Effector CD4-positive, alpha-beta T cell (primary cell): ENCODE measurements at places on chromosomes 16 and 17.

DNA sequence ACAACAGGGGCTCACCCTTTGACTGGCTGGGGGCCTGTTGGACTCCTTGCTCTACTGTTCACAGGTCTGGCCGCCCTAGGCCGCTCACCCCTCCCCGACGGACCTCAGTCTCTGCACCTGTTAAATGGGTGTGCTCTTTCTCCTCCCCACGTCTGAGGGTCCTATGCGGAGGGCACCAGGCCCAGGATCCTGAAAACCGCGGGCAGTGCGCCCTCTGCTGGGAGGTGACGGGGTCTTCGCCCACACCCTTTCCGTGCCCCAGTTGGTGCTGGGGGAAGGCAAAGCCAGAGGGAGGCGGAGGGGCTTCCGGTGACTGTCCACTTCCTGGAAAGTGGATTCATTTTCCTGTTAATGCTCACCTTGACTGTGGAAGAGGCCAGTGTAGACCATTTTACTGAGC is 1010.9 kb downstream of the KCNJ18 start:
- no peak for DNase-seq

DNA sequence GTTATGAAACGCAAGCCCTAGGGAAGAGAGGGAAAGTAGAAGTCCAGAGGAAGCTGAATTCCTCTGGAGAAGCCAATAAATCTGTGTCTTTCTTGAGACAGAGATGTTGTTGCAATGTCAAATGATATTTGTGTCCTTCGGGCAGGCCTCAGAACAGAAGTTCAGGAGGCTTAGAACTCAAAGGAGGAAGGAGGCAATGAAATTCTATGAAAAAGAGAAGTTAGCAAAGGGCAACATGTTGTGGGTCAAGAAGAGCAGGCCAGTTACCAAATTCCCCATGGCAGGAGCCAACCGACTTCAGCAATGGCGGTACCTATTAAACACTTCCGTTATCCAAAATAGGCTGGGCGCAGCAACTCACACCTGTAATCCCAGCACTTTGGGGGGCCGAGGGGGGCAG is 109.0 kb upstream of the DHX40 start:
- no peak for DNase-seq

- peak; percentile 58 for DNase-seq
Measured at GRCh38 chr17:43021741-43022512, at the start of gene VAT1. Gene VAT1, minus strand, starts transcription at chr17:43022385. Its CDS starts 63 bp downstream, at chr17:43022322.

DNA sequence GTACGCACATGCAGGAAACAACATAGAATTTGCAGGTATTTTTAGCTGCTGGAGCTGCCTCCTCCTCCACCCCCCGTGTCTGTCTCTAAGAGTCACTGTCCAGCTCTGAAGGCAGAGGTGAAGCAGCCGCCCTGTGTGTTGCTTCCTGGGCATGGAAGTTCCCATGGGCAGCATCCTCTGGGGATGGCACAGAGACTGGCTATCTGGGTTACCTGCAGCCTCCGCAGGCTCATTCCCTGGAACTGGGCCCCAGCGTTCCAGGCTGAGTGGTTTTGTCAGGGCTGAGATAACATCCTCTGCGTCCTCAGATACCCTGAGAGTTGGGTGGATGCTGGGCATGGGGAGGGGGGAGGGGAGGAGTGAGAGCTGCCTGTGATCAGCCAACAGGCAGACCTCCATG is 41.5 kb upstream of the MRTFB start:
- no peak for DNase-seq

DNA sequence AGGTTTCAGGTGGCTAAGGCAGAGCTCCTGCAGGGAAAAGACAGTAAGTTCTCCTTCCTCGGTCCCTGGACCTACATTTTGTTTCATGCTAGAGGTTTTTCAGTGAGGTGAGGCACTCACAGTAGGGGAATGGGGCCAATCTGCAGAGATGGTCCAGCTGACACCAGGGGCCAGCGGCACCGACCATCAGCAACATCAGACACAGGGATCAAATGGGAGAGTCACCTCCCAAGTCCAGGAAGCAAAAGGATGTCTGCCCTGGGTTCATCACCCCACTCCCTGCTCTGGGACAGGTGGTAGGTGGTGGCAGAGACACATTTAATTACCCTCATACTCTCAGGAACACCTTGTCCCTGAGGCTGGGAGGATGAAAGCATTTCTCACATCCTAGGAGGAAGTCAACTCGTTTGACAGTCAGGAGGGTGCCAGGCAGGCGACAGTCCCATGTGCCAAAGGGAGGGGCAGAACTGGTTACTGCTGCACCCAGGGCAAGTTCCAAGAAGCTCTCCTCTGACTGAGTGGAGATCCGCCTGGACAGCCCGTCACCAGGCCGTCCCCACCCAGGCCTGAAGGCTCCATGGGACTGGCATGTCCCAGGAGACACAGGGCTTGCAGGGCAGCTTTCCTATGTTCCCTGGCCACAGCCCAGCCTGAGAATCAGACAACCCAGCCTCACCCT is 19.2 kb downstream of the ATP6V0D1 start:
- no peak for DNase-seq

DNA sequence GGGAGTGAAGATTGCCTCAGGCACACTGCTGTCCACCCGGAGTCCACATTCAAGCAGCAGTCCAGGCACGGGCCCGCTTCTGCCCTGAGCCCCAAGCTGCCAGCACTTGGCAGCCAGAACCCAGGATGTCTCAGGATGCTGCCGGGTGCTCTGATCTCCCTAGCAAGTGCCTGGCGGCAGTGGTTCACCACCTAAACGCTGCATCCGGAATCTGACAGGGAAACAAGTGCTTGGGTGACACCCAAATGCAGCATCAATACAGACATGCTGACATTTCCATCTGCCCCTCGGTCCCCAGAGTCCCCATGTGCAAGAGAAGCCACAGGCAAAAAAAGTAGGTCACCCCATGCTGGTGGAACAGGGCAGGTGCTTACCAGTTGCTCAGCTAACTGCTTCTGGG is 197.1 kb upstream of the RPL38 start:
- DNase-seq: no peak

- DNase-seq: no peak
Measured at GRCh38 chr16:68378436-68379415, 67.9 kb downstream of the PRMT7 start.

DNA sequence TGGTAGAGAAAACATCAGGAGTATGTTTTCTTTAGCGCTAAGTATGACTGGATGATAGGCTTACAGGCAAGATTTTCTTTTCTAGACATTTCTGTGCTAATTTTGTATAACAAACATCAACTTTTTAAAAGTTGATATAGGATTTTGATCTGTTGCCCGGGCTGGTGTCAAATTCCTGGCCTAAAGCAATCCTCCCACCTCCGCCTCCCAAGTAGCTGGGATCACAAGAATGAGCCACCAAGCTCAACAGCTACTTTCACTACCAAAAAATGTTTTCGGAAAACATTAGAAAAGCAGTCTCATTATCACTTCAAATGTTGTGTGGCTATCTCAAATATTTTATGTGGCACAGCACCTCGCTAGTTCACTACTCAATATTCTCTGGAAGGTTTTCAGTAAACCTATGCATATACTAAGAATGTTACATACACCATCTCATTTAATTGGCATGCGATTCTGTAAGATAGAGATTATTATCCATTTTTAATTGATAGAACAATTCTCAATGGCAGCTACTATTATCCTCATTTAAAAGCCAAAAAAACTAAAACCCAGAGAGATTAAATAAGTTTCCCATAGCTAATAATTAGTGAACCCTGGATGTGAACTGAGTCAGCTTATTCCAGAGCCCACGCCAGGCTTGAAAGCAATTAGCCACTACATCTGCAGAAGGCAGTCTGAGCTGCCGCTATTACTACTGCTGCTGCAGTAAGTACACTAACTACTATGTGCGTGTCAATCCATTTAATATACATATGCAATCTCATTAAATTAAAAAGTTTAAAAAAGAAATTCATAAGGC is 41.7 kb downstream of the CREBBP start:
- no peak for DNase-seq

DNA sequence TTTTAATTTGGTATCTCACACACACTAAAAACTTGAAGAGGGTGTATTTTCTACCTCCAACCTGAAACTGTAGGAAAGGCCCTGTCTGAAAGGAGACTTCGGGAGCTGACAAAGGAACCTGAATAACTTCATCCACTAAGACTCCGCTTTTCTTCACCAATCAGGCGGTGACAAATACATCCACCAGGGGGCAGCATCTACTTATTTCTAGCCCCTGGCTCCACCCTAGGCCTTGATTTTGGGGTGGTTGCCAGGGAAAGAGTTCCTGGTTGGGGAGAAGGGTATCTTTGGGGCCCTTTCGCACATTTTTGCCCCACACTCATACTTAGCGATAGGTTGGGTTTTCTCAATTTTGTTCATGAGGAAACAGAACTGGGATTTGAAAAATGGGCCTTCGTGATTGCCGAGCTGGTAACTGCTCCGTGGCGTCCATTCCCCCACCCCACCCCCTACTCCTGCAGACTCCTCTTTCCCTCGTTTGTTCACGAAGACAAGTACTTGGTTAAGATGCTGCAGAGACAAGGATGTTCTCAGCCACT is 4.8 kb upstream of the ARL4D start:
- peak; percentile 89 for DNase-seq

DNA sequence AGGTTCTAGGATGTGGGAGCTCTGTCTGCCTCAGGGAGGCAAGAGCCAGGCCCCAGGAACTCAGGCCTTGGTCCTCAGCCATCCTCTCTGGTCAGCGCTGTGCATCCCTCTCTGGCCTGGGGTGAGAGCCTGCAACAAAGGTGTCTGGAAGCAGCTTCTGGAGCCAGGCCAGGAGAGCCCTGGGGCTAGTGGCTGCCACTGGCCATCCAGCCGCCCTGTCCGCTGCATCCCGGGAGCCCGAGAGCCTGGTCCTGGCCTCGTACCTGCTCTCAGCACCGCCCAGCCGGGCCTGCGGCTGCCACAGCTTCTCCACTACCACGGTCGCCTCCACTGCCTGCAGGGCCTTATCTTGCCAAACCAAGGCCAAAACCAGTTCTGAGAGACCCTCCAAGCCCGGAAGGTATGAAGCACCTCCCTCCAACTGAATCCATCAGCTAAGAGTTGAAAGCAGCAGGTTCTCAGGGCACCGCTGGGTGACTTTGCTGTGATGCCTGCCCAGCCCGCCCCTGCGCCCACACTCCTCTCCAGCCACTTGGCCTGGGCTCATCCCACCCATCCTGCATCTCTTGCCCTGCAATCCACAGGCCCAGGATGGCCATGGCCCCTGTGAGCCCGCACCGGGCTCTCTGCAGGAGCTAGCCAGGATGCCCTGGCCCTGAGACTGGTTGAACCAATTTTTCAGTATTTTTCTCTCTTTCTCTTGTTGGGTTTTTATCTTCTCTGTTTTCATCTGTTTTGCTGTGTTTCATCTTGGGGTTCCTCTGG is 85.7 kb downstream of the AMFR start:
- DNase-seq: no peak

DNA sequence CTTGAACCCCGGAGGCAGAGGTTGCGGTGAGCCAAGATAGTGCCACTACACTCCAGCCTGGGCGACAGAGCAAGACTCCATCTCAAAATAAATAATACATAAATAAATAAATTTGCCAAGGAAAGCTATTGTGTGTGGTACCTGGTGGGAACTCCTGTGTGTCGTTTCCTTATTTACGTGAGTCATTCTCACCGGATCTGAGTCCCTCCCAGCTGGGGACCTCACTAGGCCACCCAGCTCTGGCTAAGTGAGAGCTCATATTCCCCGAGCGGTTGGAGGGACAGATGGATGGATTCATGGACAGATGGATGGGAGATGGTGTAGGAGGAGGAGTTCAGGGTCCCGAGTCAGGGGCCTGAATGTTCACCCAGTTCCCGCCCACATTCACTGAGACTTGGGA is 22.9 kb upstream of the C1QL1 start:
- DNase-seq: no peak

- no peak for DNase-seq
Measured at GRCh38 chr16:83348991-83349390, 458.8 kb upstream of the HSBP1 start.

- no peak for DNase-seq
Measured at GRCh38 chr16:55566432-55567175, at the start of gene CAPNS2. Gene CAPNS2, plus strand, starts transcription at chr16:55566684. Its CDS starts 73 bp downstream, at chr16:55566757.

DNA sequence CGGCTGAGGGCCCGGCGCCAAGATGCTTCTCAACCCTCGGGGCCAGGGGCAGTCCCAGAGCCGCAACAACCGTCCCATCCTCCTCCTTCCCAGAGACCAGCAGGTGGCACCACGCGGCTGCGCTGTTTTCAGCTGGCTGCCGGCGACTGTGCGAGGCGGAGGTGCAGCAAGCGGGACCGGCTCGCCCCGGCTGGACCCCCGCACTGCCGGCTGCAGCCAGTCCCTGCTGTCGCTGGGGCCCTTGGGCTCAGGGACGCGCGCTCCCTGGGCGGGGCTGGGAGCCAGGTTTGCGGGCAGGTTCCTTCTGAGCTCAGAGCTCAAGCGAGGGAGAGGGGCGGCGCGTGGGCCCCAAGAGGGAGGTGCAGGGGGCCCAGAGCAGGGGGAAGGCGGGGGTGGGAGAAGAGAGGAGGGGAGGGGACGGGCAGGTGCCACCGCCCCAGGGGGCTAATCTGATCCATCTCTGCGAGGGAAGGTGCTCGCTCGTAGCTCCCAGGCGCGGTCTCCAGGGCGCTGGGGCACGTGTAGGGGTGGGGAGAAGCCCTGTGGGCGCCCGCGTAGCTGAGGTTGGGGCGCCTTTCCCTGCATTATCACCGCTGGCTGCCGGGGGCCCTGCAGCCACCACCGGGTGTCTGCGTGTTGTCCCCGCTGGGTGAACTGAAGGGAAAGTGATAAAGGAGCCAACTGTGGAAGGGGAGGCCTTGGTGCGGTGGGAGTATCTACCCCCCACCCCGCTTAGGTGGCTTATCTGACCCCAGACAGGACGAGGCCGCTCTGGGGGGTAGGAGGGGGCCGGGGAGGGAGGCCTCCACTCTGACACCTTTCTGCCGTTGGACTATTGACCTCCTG is 24.2 kb downstream of the STAT5A start:
- peak; percentile 67 for DNase-seq

DNA sequence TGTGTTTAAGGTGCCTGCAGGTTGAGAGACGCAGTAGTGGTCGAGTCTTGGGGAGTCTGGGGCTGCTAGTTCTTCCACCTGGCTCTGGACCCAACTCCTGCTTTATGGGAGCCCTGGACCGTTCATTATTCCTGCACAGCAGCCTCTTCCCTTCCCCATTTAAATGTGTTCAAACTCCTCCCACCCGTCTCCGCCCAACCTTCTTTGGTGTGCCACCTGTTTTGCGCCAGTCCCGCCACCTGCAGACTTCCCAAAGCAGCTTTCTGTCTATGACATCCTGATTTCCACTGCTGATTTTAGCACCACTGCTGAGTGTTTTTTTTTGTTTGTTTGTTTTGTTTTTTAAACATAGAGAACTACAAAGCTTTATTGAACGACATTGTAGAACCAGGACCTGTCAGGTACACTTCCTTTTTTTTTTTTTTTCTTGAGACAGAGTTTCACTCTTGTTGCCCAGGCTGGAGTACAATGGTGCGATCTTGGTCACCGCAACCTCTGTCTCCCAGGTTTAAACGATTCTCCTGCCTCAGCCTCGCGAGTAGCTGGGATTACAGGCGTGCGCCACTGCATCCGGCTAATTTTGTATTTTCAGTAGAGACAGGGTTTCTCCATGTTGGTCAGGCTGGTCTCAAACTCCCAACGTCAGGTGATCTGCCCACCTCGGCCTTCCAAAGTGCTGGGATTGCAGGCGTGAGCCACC is 12.8 kb downstream of the ADORA2B start:
- no peak for DNase-seq

GRCh38 chr17:1039123-1039507 is 42.2 kb downstream of the TIMM22 start:
- no peak for DNase-seq
